ENCODE measurements at places on chromosomes 7 and 10. TPM values are rescaled to one million over a fixed set of nuclear protein-coding genes. Genes with fewer than 3 reads are reported as not detected.

DNA sequence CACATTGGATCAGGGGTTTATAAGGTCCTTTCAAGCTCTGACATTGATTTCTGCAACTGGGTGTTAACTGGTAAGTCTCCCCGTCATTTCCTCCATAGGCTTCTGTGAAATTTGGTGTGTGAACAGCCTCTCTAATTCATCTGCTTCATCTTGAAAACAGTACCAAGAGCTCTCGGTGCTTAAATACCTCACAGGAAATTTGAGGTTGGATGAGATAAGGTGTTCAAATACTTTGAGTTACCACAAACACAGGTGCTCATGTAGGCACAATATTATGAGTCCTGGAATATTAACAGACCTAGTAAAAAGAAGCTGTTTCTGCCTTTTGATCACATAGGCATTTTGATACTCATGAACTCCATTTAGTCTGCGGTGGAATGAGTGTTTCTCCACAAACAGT lies 85.2 kb downstream of the RTKN2 start:
- H3K27ac ChIP-seq = no peak overlapping the region
- DNase-seq = no peak
- H3K4me1 ChIP-seq = peaks cover 16% of the 10 kb centered on the region
- H3K36me3 ChIP-seq = peaks cover 31% of the 10 kb centered on the region

GRCh38 chr10:101565370-101565900 lies 22.6 kb downstream of the POLL start:
- H3K4me3 ChIP-seq = no peak overlapping the region
- H3K36me3 ChIP-seq = no peaks in the 10 kb centered on the region
- no peak for DNase-seq
- no peak overlapping the region for H3K27ac ChIP-seq
- H3K27me3 ChIP-seq = peaks cover 72% of the 10 kb centered on the region
- H3K4me1 ChIP-seq = peaks cover 9% of the 10 kb centered on the region

GRCh38 chr10:23448802-23449570 lies 10.1 kb downstream of the OTUD1 start:
- H3K27ac ChIP-seq = no peak overlapping the region
- H3K36me3 ChIP-seq = no peaks in the 10 kb centered on the region
- H3K27me3 ChIP-seq = no peaks in the 10 kb centered on the region
- no peak for DNase-seq
- H3K4me1 ChIP-seq = no peaks in the 10 kb centered on the region

GRCh38 chr7:155950898-155951553 lies 138.8 kb upstream of the SHH start:
- no peak overlapping the region for H3K4me3 ChIP-seq
- H3K27me3 ChIP-seq = peaks cover 2% of the 10 kb centered on the region
- no peak overlapping the region for H3K27ac ChIP-seq
- DNase-seq = no peak
- peaks cover 5% of the 10 kb centered on the region for H3K4me1 ChIP-seq

DNA sequence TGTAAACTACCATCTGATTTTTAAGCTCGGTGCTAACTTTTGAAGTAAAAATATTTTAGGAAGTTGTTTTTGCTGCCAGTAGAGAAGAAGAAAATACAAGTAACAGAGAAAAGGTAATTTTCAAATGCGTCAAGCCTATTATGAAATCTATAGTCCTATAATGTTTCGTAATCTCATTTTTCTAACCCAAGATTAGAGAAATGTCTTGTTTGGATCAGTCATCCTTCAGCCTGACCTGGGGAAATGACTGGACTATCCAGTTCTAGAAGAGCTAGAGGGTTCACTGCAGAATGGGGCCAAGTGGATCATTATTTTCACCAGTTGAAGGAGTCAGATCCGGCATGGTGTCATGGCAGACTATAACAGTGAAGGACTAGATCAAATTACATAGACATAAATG lies 62.7 kb upstream of the FGL2 start:
- no peak for DNase-seq
- H3K4me3 ChIP-seq = no peak overlapping the region
- H3K4me1 ChIP-seq = no peaks in the 10 kb centered on the region
- no peaks in the 10 kb centered on the region for H3K36me3 ChIP-seq

- peaks cover 25% of the 10 kb centered on the region for H3K4me1 ChIP-seq
- H3K27ac ChIP-seq = no peak overlapping the region
- H3K36me3 ChIP-seq = no peaks in the 10 kb centered on the region
Observed at GRCh38 chr7:134546955-134547354, 2.0 kb upstream of the AKR1B15 start.

- no peaks in the 10 kb centered on the region for H3K4me1 ChIP-seq
- no peak overlapping the region for H3K27ac ChIP-seq
- H3K4me3 ChIP-seq = no peak overlapping the region
Observed at GRCh38 chr10:116476461-116476860, 48.8 kb downstream of the PNLIPRP3 start.

- no peak overlapping the region for H3K4me3 ChIP-seq
- H3K27me3 ChIP-seq = no peaks in the 10 kb centered on the region
- H3K4me1 ChIP-seq = no peaks in the 10 kb centered on the region
- H3K36me3 ChIP-seq = no peaks in the 10 kb centered on the region
Observed at GRCh38 chr7:13627455-13627854, 362.0 kb downstream of the ETV1 start.

CHST15 gene
- 1.3 TPM for total RNA-seq

ABCA13 gene
- total RNA-seq = 0.75 TPM

TSPAN15 gene
- total RNA-seq = 11.5 TPM

All from neural crest cell (in vitro differentiated cells).